Thoracic aorta (tissue), 2 donors: ENCODE measurements at places on chromosomes 12 and 14. TPM values are rescaled to one million over a fixed set of nuclear protein-coding genes. Genes with fewer than 3 reads are reported as not detected.
A peak's percentile ranks its signal among the peaks of the same experiment; 100 is the strongest.

DNA sequence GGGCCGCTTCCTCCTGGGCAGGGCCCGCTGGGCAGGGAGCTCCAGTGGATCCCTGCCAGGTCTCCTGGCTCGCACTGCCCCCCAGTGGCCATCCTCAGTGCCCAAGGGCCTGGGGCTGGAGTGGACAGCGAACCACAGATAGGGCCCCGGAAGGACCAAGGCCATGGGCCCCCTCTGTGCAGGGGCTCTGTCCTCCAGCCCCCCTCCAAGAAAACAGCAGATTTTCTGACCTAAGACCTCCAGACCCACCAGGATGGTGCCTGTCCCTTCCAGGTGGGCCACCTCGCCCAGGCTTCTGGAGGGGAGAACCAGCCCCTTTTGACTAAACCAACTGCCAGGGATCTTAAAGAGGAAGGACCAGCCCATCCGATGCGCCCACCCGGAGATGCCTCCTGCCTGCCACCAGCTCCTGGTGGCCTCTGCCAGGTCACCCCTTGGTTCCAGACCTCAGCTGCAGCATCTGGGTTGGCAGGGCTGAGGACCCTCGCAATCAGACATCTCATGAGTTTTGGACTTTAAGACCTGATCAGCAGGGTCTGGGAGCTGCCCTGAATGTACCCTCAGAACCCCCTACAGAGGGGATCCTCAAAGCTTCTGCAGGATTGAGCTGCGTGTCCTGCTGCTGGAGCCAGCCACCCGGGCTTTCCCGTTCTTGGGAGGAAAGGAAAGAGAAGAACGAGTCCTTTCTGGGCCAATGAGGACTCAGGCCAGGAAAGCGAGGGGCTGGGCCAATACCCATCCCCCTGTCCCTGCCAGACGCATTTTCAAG is 325.8 kb upstream of the DIO3 start:
- DNase-seq = no peak
- H3K4me1 ChIP-seq = no peaks in the 10 kb centered on the region
- H3K27me3 ChIP-seq = no peaks in the 10 kb centered on the region
- H3K27ac ChIP-seq = no peak overlapping the region
- no peaks in the 10 kb centered on the region for H3K36me3 ChIP-seq

DNA sequence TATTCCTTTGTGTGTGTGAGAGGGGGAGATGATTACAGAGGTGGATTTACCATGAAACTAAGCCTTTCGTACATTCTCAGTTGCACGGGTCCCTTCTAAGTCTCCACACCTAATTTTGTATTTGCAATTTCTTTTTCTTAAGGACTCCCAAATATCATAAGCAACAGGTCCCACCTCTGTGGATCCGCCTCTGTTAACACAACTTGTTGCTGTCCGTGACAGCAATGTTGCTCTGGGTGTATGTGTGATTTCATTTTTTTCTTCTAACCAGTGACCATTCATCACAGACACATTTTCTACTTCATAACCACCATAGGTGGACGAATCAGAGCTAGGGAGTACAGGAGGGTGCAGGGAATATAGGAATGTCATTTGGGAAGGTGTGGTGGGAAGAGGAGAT is 81.1 kb downstream of the NRXN3 start:
- DNase-seq = no peak
- H3K4me3 ChIP-seq = no peak overlapping the region

The LRRC74A gene
- total RNA-seq = not detected

GRCh38 chr12:51866762-51867161 is 18.2 kb upstream of the FIGNL2 start:
- no peak for DNase-seq
- H3K27me3 ChIP-seq = no peaks in the 10 kb centered on the region
- no peak overlapping the region for H3K4me3 ChIP-seq
- H3K4me1 ChIP-seq = peaks cover 23% of the 10 kb centered on the region

DNA sequence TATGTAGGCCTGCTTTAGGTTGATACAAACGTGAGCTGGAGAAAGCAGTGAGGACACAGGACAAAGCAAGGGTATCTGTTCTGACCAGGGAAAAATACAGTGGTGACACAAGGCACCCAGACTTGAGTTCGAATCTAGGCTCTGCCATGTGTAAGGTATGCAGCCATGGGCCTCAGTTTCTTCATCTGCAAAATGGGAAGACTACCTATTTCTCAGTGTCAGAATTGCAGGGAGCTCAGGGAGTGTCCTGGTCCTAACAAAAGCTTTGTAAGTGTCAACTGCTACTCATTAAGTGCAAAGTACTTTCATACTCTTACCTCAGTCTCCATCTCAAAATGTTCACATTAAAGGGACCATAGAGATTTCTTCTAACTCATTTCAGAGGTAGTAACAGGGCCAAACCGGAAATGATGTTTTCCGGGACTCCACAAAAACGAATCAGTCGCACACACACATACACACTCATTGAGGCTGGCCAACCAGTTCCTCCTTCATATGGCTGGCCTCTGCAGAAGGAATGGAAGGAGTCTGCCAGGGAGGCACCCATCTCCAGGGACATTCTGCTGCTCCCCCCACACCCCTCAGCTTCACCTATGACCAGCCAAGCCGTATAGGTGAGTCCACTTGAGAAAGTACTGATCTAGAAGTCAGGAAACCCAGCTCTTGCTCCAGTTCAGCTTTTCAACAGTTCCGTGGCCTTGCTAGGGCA is 7.8 kb downstream of the CTDSP2 start:
- peak overlapping the region; percentile 98 for H3K4me3 ChIP-seq
- no peaks in the 10 kb centered on the region for H3K27me3 ChIP-seq
- no peak for DNase-seq
- peaks cover 98% of the 10 kb centered on the region for H3K4me1 ChIP-seq

DNA sequence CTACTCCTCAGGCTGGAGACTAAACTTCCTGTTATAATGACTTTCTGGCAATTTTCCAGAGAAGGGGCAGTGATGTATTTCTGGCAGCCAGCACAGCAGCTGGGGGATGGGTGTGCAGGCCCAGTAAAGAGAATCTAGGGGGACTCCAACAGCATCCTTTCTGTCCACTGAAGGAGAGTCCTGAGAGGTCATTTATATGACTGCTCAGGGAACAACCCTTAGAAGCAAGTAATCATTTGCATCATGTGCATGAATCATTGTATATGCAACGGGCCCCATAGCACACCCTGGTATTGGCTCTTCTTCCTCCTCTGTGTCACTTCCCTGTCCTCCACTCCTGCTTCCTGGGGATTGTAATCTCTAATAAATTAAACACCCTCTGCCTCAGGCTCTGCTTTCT is 493.8 kb downstream of the RPS29 start:
- H3K27ac ChIP-seq = no peak overlapping the region
- no peak for DNase-seq
- no peaks in the 10 kb centered on the region for H3K27me3 ChIP-seq
- no peaks in the 10 kb centered on the region for H3K36me3 ChIP-seq
- no peak overlapping the region for H3K4me3 ChIP-seq
- H3K4me1 ChIP-seq = no peaks in the 10 kb centered on the region

The FAM90A1 gene
- not detected for total RNA-seq

The RD3L gene
- total RNA-seq = not detected

The PLA2G1B gene
- not detected for total RNA-seq

DNA sequence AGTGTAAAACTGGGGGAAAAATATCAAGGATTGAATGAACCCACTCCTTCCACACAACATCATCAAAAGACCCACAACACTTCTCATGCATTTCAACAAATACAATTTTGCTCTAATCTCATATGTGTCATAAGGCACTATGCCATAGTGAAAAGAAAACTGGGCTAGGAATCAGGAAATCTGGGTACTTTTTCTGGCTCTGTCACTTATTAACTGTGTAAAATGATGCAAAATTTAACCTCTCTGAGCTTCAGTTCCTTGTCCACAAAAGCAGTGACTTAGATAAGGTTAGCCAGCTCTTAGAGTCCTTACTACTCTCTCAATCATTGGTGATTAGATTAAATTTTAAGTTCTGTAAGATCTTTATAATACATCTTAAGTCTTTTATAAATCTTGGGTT is 250.5 kb upstream of the SOX5 start:
- no peaks in the 10 kb centered on the region for H3K36me3 ChIP-seq
- H3K27me3 ChIP-seq = no peaks in the 10 kb centered on the region
- H3K27ac ChIP-seq = no peak overlapping the region
- H3K4me3 ChIP-seq = no peak overlapping the region

The TAS2R13 gene
- 7.3 TPM for total RNA-seq

The GLIPR1 gene
- total RNA-seq = 103 TPM

The HOXC6 gene
- not detected for total RNA-seq

The GUCY2C gene
- total RNA-seq = 0.14 TPM

GRCh38 chr12:2960390-2960956 is 1.3 kb downstream of the TEAD4 start:
- H3K4me3 ChIP-seq = peak overlapping the region; percentile 82
- DNase-seq = no peak
- H3K27ac ChIP-seq = peak overlapping the region; percentile 89
- peaks cover 24% of the 10 kb centered on the region for H3K4me1 ChIP-seq
